ENCODE measurements at places on chromosomes 12 and 14.

DNA sequence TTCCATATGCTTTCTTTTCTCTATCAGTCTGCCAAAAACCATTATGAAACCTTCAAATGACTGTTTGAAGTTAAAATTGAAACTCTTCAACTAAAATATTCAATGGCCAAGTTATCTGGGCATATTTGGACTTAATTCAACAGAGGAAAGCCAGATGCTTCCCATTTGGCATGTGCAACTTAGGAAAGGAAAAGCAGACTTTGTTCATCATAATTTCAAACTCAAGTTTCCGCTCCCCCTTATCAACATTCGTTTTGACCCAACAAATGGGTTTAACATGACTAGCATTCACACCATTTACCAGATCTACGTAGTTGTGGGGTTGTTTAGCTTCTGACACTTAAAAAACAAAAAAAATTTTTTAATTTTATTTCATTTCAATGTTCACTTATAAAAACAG, 75.7 kb downstream of the PLEKHG7 start:
- DNase-seq: no peak

DNA sequence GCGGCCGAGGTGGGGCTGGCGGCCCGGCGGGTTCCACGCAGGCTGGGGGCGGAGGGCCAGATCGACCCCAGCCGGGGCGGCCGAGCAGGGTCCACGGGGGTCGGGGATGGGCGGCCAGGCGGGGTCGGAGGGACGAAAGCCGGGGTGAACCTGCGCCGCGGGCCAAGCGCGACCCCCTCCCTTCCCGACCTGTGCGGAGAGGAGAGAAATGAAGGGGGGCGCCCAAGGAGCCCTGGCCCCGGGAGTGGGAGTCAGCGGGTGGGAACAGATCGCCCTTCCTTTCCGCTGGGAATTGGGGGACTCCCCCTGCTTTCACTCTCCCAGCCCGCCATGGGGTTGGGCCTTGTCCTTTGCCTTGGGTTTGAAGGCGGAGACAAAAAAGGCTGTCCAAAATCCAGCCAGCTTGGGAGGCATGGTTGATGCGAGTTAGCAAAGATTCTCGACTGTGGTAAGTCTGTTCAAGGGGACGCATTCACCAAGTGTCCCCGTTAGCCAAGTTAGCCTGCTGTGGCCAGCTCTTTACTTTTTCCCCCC, 559 bp upstream of the CKAP4 start:
- peak; percentile 35 for DNase-seq

DNA sequence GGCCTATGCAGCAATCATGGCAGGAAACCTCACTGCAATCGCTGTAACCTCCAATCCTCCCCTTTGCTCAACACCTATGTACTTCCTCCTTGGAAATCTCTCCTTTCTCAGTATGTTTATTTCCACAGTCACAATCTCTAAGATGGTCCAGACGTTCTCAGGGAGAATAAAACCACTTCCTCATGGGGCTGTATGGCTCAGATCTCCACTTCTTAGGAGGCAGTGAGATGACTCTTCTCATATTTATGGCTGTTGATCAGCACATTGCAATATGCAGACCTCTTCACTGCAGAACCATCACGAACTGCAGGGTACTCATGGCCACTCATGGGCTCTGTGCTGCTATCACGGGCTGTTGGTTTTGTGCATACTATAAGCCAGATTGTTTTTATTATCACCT, 17.1 kb upstream of the OR4K17 start:
- DNase-seq: no peak

DNA sequence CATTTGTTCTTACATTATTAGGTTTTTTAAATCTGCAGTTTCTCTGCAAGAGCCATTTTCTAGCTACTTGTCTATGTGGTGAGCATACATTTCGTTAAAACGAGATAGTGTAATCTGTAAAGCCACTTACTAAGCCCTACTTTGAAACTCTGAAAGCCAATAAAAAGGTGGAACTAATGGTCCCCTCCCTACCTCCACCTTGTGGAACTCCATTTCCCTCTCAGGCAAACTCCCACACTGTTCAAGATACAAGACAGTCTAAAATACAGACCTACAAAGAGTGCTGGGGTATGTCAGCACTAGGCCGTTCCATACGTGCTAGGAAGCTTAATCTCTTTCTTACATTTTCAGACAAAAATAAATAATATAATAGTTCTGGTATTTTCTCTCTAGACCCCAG, 74.1 kb downstream of the DUSP6 start:
- no peak for DNase-seq

GRCh38 chr14:68683326-68683725, 109.5 kb downstream of the ZFP36L1 start:
- no peak for DNase-seq

DNA sequence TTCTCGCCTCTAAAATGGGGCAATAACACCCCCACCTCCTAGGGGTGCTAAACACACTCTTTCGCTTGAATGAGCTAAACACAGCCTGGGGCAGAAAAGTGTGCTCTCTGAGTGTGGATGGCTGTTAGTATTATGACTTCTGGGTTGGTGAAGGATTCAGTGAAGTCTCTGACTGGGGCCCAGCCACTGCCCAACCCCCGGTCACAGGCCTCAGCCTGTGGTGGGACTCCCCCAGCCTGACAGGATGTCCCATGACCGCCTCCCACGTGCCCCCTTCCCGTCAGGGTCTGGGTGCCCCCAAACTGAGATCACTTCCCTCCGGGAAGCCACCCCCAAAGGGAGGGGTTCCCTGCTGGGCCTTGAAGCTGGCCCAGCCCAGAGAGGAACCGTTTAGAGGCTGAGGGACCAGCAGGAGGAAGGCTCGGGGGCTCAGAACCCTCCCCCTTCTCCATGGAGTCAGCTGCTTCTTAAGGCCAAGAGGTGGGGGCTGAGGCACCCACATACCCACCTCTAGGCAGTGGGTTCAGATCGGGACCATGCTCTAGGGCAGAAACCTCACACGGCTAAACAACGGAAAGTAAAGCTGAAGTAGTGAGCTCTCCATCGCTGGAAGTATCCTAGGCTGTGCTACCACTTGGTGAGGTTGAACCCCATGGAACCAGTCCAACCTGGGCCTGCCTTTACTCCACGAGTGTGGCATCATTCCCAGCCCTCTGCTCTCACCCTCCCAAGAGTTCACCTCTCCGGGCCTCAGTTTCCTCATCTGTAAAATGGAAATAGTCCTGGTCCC, 13.8 kb downstream of the DTX1 start:
- no peak for DNase-seq

DNA sequence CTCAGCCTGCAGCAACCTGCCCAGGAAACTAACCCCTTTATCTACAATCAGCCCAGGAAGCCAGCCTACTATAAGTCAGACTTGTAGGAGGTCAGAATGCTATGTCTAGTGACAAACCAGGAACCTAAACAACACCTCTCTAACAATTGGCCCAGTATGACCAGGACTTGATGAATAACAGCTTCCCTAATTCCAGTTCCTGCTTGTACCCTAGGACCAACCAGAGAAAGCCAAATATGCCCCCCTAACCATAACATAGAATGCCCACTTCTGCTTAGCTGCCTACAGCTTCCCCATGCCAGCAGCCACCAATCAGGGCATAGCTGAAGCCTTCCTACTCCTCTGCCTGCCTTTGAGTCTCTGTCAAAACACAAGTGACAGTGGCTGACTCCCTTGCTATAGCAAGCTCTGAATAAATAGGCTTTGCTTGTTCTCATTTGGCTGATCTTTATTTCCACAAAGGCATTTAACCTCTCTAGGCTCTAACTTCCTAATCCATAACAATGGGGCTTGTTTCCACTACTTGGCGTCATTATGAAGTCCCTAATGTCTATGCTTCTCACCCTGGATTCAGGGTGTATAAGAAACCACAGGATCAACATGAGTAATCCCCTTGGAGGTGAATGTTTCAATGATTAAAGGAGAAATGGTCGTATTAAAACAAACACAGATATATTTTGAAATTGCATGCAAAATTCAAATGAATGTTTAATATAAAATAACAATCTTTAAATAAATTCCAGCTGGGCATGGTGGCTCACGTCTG, 220.2 kb downstream of the ANO6 start:
- DNase-seq: no peak

DNA sequence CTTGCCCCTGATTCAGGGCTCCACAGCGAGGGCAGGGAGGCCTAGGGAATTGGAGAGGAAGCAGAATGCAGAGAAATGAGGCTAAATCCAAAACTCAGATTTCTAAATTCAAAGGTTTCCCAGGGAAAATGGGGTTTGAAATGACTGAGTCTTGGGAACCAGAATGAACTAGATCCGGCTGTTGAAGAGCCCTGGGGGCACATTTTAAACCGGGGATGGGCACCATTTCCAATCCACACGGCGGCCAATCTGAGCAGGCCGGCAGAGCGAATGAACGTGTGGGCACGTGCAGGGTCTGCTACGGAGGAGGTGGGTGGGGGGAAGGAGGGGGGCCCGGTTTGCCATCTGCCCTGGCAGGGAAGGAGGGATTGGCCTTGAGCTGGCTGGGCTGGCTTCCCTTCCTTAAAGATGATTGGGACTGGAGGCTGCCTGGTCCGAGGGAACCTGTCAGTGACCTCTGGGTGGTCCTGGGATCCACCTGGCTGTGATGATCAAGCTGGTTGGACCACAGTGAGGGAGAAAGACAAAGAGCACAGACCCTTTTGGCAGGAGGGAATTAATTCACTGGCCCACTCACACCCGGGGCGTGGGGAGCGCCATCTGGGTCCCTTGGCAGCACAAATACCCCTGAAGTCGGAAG, 161.0 kb downstream of the RBM19 start:
- DNase-seq: no peak

- no peak for DNase-seq
These were observed 963 bp upstream of the TINF2 start for GRCh38 chr14:24243336-24243836.

DNA sequence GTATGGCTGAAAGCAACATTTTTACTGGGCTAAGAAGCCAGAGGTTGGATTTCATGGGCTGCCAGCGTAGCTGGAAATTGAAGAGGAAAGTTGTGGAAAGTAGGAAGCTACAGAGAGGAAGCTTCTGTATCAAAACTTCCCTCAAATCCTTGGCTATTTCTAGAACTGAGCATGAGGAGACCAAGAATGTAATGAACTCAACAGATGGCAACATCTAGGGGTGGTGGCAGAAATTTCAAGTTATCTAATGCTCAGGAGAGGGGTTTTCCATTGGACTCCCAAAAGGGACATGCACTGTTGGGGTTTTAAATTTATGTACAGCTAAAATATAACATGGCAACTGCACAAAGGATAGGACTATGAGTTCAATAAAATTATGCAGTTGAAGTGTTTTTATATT, 151.3 kb downstream of the DHRS2 start:
- no peak for DNase-seq

GRCh38 chr12:80316222-80316621, 127.8 kb upstream of the PTPRQ start:
- no peak for DNase-seq

DNA sequence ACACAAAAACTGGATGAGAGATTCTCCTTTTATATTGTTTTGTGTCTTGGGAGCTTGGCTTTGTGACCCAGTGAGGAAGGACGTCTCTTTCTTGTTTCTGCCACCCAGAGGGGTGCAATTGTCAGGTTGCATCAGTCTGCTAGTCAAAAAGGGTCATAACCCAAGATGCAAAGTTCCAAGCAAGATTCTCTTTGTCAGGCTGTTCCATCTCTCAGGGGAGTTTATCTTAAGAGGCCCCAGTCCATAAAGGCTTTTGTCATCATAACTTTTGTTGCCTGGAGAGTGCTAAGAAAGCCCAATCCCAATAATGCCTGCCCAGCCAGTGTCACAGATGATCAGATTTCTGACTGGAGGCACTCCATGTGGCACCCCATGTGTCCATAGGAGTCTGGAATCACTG, 444.9 kb downstream of the TRHDE start:
- DNase-seq: no peak

- DNase-seq: no peak
These were observed 11.0 kb downstream of the IRAK3 start for GRCh38 chr12:66199831-66200509.

DNA sequence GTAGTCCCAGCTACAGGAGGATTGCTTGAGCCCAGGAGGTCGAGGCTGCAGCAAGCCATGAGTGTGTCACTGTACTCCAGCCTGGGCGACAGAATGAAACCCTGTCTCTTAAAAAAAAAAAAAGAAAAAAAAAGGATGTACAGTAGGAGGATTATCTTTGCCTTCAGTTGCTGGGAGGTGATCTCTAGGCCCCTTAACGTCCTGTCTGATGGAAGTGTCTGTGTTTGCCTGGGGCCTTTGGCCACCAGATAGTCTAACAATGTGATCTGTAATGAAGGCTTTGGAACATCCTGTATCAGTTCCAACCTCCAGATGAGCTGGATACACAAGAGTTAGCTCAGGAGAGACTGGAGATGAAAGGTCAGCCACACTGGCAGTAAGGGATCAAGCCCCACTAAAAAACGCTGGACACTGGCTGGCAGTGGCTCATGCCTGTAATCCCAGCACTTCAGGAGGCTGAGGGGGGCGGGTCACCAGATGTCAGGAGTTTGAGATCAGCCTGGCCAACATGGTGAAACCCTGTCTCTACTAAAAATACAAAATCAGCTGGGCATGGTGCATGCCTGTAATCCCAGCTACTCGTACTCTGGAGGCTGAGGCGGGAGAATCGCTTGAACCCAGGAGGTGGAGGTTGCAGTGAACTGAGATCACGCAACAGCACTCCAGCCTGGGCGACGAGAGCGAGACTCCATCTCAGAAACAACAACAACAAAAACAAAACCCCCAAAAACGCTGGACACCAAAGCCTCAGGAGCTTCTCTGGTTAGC, 19.0 kb upstream of the HNF1A start:
- DNase-seq: no peak

- DNase-seq: no peak
These were observed 1.9 kb downstream of the DUSP16 start for GRCh38 chr12:12560587-12561370.

DNA sequence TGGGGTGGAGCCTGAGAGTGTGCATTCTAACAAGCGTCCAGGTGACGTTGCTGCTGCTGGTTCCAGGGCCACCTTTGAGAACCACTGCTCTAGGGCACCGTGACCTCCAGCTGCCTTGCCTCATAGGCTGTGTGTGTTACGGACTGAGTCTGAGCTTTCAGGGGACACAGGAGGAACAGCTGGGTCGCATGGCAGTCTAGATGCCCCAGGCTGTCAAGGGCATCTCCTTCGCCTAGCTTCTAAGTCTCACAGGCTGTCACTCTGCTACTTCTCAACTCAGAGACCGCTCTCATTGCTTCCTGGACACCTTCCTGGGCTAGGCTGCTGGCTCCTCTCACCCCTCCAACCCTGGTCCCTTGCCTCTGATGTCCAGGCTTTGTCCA, 965 bp downstream of the KRT73 start:
- no peak for DNase-seq

DNA sequence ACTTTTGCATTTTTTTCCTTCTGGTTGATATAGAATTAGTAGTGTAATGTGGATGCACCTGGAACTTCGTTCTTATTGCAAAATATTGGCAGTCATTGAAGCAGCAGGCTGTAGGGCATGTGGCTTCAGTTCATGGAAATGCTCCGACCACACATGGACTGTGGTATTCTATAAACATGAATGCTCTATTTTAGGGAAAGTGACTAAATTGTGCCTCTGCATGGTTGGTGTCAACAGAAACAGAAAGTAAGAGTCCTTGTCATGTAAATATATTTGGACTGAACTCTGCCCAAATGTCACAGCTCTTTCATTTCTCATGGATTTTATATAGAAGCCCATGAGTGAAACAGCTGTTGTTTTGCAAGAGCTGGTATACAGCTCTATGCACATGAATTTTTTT, 917.0 kb downstream of the LRFN5 start:
- DNase-seq: no peak

GRCh38 chr12:65868133-65868705, 43.9 kb downstream of the HMGA2 start:
- no peak for DNase-seq
